Cardiac muscle cell (in vitro differentiated cells and primary cell): ENCODE measurements at places on chromosomes 16 and 17. TPM values are rescaled to one million over a fixed set of nuclear protein-coding genes. Genes with fewer than 3 reads are reported as not detected.

Gene PNMT
- 11.9 and 14.7 TPM in 2 replicates for polyA plus RNA-seq

Gene ST6GALNAC2
- polyA plus RNA-seq = 0.27 and 0.88 TPM in 2 replicates

Gene SP2
- polyA plus RNA-seq = 6.9 and 10.5 TPM in 2 replicates

Gene C16orf86
- 1.7 and 5.1 TPM in 2 replicates for polyA plus RNA-seq

Gene BAIAP3
- 2.7 and 7.7 TPM in 2 replicates for polyA plus RNA-seq

Gene INPP5K
- 13.8 and 18.1 TPM in 2 replicates for polyA plus RNA-seq

Gene KRTAP16-1
- not detected in 2 replicates for polyA plus RNA-seq

DNA sequence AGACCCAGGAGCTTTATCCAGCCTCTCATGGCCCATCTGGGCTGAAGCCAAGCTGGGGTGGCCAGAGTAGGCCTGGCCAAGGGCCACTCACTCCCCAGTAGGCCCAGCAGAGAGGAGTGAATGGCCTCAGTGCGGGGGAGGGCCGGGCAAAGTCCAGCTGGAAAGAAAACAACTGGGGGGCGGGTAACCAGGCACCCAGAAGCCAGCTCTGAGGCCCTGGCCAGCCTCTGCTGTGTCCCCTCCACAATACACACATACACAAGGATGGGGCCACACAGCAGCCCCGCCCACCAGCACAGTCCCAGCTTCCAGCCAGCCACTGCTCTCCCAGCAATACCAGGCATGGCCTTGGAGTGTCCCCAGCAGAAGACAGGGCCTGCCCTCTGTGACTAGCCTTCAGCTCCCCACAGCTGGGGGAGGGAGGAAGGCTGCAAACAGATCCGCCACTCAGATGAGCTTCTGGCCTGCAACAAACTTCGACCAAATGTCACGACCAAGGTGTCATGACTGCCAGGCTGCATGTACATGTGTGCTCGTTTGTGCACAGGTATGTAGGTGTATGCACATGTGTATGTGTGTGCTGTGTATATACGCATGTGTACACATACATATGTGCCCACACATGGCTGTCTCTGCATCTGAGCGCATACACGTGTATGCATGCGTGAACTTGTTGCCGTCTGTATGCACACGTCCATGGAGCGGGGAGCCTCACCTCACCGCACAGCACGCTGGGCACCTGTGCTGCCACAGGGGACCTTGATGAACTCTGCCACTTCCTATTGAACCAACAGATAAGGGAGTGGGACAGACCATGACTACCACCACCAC is 5.0 kb downstream of the CARHSP1 start:
- peak; percentile 59 for DNase-seq

DNA sequence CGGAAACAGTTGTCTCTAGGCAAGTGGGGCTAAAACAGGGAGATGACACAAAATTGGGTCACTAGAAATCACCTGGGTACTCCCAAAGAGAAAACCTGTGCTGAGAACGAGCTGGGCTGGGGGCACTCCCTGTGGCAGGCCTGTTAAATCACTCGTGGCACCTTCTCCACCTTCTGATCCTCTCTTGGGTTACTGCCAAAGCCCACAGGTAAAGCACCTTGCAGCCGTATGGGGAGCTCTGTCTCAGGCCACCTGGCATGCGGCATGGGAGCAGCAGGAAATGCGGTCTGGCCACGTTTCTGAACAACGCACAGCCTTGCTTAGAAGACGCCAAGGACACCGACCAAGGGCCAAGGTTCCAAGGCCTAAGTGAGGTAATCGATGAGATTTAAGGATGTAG is 21.5 kb upstream of the ICAM2 start:
- no peak for DNase-seq

DNA sequence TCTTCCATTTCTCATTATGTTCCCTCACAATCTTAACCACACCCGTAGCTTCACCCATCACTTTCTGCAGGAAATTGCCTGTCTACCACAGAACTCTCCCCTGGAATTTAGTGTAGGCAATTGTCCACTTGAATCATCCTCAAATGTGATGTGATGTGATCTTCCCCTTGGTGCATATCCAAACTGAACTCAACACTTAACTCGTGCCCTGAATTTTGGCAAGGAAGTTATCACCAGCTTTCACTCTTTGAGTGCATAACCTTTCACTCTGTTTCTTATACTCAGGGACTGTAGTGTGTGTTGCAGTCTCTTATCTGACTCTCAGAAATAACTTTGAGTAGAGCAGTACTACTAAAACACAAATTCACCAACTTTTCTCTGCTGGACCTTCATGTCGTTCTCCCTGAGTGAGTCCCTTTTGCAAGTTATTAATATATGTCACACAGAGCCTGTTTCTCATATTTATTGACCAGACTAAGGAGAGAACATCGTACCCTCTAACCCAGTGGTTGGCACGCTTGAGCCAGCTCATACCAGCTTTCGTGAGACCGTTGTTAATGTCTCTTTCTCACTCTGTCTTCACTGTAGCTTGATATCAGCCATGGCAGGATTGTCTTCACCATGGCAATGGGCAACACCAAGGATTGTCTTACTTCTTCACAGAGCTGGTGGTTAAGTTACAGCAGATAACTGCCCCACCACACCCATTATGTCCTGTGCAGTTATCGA is 558.9 kb upstream of the HSBP1 start:
- peak; percentile 23 for DNase-seq

GRCh38 chr16:1511662-1512569 is 18.8 kb downstream of the TELO2 start:
- no peak for DNase-seq

- no peak for DNase-seq
Observed at GRCh38 chr17:45115871-45116270, 16.4 kb downstream of the PLCD3 start.

- DNase-seq = peak; percentile 75
Observed at GRCh38 chr17:13746404-13746803, 144.7 kb upstream of the HS3ST3A1 start.

DNA sequence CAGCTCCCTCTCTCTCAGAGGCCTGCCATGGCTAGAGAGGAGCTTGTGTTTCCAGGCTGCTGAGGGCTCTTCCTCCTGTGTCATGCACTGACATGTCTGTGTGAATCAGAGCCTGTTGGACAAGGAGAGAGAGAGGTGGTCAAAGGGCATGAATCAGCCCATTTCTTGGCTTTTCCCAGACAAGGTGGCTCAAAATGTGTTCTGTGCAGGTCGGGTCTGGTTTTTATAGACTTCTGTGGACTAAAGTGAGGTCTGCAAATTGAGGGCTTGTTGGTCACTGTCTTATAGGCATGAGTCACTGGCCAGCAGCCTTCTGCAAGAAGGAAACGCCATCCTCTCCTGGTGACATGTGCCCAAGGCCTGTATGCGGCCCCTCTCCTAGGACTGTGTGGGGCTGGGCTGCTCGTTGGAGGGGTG is 97.9 kb downstream of the FOXL1 start:
- DNase-seq = no peak

DNA sequence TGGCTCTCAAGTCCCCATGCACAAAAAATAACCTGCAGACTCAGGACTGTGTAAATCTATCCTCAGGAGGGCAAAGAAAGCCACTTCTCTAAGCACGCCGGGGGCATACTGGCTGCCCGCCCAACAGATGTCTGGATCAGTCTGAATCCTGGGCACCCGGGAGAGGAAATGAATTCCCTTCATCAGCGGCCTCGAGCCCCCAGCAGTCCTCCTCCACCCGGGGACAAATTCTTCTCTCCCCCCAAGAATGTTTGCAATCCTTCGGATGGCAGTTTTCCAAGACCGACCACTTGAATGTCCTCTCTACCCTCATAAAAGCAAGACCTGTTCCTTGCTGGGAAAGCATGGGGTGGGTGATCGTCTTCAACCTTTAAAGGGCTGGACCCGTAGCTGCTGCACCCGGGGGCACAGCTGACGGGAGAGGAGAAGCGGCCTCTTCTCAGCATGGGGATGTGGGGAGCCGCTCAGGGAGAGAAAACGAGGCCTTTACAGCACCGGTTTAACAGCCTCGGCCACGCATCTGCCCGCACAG is 9.4 kb upstream of the MAP2K3 start:
- peak; percentile 31 for DNase-seq

- no peak for DNase-seq
Observed at GRCh38 chr17:57602896-57603295, 142.2 kb downstream of the CCDC182 start.

DNA sequence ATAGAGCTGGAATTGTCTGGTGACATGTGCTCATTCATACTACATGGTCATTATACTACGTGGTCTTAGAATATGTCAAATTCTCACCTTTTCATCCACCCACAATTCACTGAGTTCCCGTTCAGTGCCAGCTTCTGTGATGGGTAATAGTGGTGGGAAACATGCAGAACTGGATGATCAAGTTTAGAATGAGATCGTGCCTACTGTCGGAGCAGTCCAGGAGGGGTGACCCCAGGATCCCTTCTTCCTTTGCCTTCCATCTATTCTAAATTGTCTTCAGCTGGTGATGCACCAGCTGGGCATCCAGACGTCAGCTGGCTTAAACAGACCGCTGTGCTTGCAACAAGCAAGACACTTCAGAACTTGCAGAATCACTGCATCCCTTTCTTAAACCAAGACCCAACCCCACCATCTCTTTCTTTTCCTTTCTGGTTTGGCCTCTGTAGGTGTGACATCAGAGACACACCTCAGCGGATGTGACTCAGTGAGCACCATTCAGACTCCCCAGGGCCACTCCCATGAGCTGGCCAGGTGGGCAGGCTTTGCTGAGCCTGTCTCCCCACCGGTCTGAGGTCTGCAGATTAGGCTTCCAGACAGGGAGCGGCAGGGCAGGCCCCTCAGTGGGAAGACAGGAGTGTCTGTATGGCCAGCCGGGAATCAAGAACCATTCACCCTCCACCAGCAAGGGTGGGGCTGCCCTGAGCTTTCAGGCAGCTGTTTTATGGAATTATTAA is 18.1 kb downstream of the C17orf100 start:
- DNase-seq = no peak

DNA sequence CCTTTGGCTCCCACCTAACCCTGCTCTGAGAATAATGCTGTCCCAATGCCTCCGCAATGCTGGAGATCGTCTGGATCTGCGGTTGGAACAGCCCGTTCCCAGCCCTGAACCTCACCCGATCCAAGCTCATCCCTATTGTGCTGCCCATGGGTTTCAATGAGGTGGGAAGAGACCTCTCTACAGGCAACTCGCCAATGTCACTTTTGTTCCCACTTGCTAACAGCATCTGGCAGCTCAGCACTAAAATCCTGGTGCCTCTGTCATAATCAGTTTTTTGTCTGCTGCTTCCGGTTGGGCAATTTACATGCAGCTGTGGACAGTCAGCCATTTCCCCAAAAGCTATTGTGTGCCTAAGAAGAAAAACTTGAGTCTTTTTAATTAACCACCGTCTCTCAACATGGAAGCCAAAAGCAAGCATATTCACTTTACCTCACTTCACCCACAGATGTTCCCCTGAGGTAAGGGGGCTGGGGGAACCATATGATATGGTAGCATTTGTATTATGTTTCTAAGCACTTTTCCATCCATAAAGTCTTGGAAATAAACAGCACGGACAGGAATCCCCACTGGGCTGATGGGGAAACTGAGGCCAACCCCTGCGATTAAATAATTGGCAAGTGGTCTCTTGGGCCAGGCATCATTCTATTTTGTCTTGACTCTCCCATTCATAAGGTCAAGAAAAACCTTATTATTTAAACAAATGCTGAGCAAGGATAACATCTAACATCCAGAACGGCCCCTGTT is 159.2 kb upstream of the CDH5 start:
- DNase-seq = no peak

DNA sequence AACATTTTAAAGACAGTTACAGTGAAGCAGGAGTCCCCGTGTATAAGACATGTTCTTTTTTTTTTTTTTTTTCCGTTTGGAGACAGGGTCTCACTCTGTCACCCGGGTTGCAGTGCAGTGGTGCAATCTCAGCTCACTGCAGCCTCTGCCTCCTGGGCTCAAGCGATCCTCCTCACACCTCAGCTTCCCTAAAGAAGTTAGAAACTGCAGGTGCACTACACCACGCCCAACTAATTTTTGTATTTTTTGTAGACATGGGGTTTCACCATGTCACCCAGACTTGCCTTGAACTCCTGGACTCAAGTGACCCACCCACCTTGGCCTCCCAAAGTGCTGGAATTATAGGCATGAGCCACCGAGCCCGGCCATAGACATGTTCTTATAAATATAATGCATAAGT is 3.0 kb downstream of the EVI2B start:
- no peak for DNase-seq

DNA sequence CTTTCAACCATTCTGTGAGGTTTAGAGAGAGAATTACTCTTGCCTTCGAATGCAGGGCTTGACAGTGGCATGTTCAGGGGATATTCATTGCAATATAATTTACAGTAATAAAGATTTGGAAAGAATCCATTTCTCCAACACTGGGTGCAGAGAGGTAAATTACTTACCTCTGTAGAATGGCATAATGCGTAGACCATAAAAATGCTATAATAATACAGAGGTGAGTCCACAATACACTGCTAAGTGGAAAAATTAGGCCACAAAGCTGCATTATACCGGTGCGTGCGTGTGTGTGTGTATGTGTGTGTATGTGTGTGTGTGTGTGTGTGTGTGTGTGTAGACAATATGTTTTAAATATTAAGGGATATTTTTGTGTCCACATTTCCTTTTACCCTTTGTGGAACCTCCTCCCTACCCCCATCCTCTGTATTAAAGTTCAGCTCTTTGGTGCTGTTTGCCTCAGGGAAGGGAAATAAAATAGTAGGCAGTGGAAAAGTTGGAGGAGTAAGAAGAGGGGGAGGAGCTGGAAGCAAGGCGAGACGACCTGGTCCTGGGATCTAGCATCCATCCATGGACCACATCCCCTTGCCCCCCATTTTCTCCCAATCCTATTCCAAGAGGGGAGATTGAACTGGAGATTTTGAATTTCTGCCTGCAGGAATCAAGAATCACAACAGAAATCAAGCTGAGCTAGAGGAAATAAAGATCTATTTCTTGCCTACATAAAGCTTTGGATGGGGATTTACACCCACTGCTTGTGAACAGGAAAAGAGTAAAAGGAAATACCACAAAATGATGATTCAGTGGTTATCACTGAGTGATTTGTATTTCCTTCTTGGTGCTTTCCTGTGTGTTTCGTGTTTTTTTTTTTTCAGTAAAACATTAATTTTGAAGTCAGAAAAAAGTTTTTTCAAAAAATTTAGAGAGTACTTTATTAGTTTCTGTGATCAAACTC is 124.8 kb downstream of the RGS9 start:
- no peak for DNase-seq

GRCh38 chr17:19269106-19269505 is 31.9 kb downstream of the EPN2 start:
- no peak for DNase-seq

DNA sequence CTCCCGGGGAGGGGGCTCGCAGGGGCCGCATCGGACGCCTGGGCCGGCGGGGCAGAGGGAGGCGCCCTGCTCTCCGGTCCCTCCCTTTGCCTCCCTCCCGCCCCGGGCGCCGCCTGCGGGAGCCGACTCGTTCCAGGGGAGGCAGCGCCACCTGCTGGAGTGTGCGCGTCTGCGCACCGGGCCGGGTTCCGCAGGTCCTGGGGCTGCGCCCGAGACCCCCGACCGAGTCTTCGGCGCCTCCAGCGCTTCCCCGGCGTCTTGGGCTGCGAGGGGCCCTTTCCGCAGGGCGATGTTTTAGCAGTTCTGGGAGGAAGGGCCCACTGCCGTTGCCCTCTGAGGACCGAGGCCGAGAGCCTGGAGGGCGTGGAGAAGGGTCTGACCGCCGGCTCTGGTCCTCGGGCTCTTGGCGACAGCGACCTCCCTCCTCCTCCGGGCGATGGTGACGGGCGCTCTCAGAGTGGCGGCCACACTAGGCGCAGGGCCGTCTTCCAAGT is 106.3 kb downstream of the SEC14L1 start:
- peak; percentile 89 for DNase-seq
